ENCODE measurements at places on chromosomes 5 and 9. TPM values are rescaled to one million over a fixed set of nuclear protein-coding genes. Genes with fewer than 3 reads are reported as not detected.

Gene VCP
- total RNA-seq: 305 TPM

Gene CREBRF
- 0.65 TPM for total RNA-seq

Gene ASB6
- total RNA-seq: 26.7 TPM

Gene TMOD1
- not detected for total RNA-seq

Gene EQTN
- 0.78 TPM for total RNA-seq
